ENCODE measurements at places on chromosomes 5 and 9.

DNA sequence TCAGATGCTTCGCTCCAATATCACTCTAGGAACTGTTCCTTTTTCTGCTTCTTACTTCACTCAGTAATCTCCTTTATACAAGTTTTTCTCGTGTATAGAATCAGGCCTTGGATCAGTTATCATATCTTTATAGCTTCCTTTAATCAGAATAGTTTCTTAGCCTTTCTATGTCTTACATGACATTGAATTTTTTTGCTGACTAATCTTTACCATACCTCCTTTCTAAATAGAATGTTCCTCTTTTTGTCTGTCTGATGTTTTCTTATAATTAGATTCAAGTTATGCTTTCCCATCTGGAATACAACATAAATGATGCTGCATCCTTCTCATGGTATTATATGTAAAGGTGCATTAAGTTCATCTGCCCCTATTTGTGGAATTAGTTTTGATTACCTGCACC, 40.2 kb upstream of the TYRP1 start:
- no peak for DNase-seq

- DNase-seq = peak; percentile 19
Measured at GRCh38 chr5:5421149-5421960, 1.1 kb upstream of the ICE1 start.

GRCh38 chr5:157286761-157287211, 20.9 kb downstream of the CYFIP2 start:
- no peak for DNase-seq

- DNase-seq = no peak
Measured at GRCh38 chr5:130425424-130425823, 521.2 kb downstream of the CHSY3 start.

DNA sequence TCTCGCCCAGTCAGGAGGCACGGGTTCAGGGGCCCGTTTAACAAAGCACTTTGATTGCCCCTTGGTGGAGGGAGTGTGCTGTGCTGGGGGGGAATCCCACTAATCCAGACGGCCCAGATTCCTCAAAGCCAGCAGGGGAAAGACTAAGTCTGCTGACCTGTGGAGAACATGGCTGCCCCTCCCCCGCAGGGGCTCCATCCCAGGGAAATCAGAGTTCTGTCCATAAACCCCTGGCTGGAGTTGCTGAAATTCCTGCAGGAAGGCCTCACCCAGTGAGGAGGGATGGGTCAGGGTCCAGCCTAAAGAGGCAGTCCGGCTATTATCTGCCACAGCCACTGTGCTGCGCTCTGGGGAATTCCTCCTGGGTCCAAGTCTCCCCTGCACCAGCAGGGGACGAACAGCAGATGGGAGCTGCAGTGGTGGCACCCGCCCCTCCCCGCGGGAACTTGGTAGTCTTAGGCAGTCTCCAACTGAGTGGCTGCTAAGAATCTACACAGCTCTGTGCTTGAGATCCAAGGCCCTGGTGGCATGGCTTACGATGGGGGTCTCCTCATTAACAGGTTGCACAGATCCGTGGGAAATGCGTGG, 174.0 kb upstream of the DAB2 start:
- no peak for DNase-seq

- DNase-seq = no peak
Measured at GRCh38 chr9:135847833-135848232, 59.5 kb downstream of the CAMSAP1 start.

DNA sequence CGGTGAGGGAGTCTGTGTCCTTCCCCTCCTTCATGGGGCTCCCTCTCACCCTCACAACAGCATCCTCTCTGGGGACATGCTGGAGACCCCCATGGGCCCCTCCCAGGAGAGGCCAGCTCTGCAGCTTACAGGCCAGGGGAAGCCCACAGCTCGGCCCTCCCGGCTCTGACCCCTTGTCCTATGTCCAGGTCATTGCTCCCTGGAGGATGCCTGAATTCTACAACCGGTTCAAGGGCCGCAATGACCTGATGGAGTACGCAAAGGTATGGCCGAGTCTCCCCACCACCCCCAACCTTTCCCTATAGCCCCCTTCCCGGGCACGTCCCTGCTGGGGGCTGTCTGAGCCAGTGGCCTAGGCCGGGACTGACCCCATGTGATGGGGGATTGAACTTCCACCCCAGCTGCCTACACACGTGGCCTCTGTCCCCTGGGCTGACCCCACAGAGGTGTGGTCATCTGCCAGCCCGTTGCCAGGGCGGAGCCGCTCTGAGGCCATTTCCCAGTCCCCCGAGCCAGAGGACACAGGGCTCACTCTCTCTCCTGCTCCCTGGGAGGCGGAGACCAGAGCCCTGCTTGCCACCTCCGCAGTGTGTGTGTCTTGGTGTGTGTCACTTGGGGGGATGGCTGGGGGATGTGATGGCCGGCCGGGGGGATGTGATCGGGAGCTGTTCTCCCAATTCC, 21.9 kb downstream of the ASS1 start:
- no peak for DNase-seq

- DNase-seq = no peak
Measured at GRCh38 chr9:98962861-98963260, 19.2 kb downstream of the COL15A1 start.

DNA sequence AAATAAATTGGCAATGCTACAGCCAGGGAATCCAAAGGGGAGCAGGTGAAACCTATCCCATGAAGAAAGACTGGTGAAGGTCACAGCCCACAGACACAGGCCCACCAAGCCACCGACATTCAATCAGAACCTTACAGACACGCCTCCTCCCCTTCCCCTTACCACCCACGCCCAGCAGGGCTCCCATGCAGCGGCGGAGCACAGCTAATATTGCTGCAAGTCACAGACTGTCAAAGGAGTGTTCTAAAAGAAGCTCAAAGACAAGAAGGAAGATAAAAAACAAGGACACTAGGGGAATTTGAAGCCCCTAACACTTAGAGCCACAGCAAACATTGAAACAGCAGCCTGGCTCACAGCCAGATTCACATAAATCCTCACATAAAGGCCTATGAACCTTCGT, 91.2 kb downstream of the MED10 start:
- DNase-seq = no peak

DNA sequence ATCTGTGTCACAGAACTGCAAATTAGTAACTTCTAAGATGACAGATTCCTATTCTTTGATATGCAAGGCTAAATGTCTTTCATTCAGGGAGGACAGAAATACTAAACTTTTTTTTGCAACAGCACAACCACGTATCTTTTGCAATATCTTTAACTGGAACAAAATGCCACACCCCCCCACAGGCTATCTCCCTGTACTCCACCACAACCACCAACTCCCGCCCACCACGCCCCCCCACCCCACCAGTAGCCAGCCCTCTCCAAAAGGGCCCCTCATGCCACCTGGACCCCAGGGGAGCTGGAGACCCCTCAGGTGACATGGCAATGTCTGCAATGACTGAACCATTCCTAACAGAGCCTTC, 131.8 kb downstream of the ROR2 start:
- DNase-seq = no peak

DNA sequence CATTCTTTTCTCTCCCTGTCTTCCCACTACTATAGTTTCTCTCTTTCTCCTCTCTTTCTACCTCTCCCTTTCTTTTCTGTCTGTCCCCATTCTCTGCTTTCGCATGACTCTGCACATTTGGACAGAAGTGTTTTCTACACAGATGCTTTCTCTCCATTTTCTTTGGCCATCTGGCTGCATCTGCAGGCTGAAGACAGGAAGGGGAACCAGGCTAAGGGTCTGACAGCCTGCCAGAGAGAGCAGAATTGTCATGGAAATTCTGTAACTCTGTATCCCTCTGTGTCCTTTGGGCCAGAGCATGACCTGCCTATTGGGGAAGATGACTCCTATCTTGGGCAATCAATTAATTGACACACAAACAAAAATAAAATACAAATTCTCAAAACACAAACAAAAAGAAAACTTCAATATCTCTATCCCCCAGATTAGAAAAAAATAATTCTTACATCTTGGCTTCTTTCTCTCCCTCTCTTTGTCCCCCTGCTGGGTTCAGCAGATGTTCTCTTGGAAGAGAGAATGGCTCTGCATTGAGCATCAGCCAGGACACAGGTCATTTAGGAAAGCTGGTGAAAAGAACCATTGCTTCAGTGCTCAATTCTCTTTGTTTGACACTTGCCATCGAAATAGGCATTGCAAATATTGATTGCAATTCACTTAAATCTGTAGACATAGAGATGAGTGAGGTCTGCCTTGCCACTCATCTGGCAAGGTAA, 415.9 kb upstream of the KLF4 start:
- DNase-seq = no peak

DNA sequence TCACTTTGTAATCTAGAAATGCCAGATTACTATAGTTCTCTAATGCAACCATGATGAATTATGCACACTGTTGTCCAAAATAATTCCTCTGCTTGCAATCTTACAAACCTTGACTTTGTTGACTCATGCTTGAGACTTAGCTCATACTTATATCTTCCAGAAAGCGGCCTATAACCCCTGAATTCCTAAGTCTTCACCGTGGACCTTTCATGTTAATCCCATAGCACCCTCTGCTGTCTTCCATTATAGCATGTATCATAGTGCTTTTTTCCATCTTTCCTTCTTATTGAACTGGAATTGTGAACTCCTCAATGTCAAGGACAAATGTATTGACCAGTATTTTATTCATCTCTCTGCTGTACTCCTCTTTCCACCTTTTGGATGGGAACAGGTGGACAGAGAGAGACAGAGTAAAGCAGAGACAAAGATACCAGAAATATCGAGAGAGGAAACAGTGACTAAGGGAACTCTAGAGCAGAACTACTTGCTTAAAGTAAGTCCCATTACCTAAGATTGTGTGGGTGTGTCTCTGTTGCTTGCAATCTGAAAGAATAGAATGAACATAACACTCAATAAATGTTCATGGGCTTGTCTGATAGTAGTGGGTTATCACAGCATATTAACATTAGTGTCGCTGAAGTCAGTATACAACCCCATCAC, 110.0 kb downstream of the LURAP1L start:
- no peak for DNase-seq

- DNase-seq = peak; percentile 53
Measured at GRCh38 chr9:114893221-114894010, 37.0 kb downstream of the TNFSF8 start.

DNA sequence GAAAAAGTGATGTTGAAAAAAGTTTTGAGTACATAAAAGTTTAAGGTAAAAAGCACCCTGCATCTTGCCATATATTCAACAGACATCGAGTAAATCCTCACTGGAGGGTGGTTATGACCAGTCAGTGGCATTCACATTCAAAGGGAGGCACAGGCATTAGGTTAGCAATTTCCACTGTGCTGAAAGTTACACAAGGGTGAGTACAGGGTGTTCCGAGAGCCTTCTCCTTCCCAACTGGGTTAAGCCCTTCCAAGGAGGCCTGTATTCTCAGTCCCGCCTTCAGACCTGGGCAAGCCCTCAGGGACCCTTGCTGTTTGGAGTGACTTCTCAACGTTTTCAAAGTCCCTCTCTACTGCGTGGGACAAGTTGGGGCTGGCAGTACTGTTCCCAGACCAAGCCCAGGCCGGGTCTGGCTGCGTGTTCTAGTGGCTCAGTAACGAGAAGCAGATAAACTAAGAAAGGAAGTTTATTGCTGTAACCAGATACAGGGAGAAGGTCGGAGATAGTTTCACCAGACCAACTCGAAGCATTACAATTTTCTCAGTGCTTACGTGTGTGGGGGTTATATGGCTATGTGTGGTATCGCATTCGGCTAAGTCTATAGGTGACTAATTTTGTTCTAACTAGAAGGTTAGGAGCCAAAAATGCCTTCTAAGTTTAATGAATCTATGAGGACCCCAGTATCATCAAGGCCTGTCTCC, 13.0 kb upstream of the SETX start:
- DNase-seq = no peak

DNA sequence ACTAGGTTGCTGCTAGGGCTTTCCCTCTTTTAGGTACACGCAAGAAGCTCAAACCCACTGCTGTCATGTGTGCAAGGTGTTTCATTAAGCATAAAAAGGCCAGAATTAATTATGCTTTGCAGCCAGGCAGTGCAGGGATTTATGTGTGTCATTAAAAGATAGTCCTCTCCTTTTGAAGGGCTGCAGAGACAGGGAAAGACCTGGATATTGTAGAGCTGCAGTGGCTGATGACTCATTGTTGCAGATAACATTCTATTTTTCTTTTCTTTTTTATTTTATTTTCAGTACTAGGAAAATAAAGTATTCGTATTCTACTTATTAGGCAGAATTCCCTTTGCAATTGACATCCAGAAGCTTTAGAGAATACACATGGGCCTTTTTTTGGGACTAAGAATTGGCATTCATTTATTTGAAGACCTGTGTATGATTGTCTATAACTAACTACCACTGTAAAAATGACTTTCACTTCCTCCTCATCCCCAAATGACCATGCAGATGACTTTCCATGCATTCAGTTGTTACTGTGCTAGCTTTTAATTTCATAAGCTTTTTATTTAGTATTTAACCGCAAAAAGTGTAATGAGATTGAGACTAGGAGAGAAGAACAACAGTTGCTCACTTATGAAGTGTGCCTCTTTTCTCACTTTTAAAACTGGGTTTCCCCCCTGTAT, 113.0 kb downstream of the PAM start:
- no peak for DNase-seq

GRCh38 chr9:126057121-126057825, 269.4 kb upstream of the MVB12B start:
- no peak for DNase-seq

- peak; percentile 51 for DNase-seq
Measured at GRCh38 chr5:132480042-132480441, 10.5 kb downstream of the IRF1 start.

DNA sequence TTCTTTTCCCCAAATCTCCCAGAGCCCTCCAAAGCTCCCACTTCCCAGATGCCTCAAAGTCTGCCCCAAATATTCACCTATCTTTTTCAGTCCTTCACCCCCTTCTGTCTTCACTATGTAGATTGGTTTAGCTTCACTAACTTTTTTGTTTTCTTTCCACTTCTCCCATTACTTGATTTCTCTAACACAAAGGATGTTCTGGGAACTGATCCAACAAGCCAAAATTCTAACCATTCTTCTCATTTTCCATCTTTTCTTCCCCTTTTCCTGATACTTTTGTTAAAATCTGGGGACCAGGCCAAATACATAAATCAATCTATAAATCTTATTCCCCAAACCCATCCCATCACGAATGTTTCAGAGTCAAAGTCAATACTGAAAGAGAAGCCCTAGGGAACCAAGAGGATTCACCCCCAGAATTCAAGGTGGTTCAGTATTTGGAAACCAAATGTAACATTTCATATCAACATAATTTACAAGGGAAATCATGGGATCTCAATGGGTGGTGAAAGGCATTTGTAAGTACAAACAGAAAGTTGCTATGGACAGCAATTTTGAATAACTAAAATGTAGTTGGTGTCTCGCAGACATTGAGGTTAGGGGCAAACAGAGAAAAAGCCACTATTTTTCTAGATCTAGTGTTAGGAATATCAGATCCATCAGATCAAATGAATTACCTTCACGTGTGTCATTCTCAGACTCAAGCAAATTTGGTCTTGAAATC, 35.3 kb downstream of the APTX start:
- DNase-seq = no peak
